ENCODE measurements at places on chromosomes 11 and 22.

- DNase-seq, result no peak
Observed at GRCh38 chr22:19904174-19904856, 37.3 kb upstream of the COMT start.

- DNase-seq, result peak; percentile 89
Observed at GRCh38 chr11:96263238-96263763, 79.7 kb downstream of the MAML2 start.

DNA sequence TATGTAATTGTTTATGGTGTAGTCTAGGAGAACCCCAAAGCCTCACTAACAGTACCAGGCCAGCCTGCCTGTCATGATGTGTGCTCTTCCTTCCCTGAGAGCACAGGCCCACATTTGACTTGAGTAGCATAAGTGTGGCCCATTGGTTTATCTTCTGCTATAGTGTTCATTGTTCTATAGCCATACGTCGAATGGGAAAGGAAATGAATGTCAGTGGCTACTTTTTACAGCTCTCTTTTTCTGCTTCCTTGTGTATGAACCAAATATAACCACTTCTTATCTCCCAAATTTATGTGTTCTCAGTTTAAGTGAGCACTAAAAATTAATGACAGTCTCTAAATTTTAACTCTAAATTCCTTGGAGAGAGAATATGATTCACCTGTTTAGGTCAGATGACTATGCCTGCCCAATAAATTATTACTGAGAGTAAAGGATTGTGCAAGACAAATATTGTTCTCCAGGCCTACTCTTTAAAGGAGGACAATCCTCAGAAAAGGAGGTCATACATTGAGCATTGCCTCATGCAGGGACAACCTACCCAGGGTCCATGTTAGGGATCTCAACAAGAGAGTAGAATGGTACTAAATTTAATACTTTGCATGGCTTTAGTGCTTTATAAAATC lies 222.9 kb upstream of the ARHGAP20 start:
- DNase-seq, result no peak

GRCh38 chr11:30565027-30565426 lies 21.1 kb downstream of the MPPED2 start:
- DNase-seq, result no peak

- no peak for DNase-seq
Observed at GRCh38 chr11:111796696-111797095, 30.5 kb upstream of the PPP2R1B start.

DNA sequence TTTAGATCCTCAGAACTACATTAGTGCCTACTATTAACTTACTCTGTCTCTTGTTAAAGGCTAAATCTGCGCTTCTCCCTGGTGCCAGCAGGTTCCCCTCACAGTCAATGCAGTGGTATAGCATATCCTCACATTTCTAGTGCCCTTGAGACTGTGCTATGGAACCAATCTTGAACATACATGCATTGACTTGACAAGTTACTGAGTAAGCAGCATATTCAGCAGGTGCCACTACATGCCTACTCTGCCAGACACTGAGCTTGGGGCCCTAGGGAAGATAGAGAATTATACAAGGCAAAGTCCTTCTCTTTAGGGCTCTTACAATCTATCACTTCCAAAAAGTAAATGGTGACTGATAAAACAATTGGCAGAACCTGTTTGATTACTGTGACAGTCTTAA lies 3.2 kb downstream of the FUT4 start:
- DNase-seq, result no peak

DNA sequence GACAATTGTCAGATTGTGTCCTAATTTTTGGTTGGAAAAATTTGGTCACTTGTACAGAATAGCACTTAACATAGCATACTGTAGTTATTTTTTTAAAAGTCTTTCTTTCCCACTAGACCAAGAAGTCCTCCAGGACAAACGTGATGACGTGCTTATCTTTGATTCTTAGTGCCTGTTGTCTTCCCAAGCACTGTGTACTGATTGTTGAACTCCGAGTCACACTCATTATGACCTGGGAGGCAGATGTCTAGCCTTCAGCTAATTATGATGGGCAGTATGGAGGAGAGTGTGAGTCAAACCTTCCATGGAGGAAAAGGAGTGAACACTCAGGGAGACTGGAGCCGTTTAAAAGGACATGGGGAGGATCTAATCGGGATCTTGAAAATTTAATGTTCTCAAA lies 119.8 kb downstream of the SPON1 start:
- DNase-seq, result no peak

DNA sequence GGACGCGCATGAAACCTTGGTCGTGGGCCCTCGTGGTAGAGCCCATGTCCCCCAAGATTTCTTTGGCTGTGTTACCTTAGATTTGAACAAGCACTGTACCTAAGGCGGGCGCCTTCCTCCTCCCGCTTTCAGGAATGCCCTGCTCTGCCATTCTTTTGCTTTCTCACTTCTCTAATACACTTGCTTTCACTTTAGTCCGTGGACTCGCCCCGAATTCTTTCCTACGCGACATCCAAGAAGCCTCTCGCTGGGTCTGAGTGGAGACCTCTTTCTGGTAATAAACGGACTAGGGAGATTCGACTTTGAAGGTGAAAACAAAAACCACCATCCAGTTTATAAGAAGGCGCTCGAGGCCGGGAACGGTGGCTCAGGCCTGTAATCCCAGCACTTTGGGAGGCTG lies 1.2 kb upstream of the NUP50 start:
- DNase-seq, result peak; percentile 63

DNA sequence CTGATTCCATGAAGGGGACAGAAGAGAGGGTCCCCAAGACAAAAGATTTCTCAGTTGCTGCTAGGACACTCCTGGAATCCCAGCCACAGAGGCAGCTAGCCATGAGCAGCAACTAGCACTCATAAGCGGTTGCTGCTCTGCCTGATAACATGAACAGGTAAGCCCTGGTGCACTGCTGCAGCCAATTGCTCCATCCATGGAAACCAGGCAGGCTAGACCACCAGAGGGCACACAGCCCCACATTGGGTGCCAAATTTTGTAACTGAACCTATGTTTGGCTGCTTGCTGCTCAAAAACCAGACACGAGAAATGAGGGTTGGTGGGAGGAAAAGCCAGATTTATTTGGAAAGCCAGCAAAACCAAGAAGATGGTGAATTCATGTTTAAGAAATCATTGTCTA lies 21.9 kb upstream of the QSER1 start:
- no peak for DNase-seq

DNA sequence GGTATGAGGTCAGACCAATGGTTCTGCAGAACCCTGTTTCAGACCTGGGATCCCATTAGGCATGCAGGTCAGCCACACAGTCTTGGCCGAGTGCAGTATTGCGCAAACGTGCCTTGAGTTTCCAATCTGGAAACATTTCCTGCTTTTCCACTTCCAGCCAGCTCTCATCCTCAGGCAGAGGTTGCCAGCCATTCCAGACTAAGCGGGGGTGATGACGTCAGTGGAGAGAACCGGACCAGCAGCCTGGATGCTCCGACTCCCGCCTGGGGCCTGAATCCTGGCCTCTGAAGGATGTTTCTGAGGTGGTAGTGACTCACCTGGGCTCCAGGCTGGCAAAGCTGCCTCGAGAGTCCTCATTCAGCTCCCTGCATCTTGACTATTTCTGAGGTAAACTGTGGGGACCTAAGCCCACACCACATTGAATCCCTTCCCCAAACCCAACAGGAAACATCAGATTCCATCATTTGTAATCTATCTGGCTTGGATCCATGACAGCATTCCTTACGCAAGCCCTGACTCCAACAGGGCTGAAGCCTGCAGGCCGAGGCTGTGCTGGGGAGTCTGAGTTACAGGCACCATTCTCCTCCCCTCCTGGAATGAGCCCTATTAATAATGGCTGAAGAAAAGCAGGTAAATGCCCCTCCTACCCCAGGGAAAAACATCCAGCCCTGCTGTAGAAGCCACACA lies 83.0 kb downstream of the ABTB2 start:
- peak; percentile 62 for DNase-seq

- DNase-seq, result no peak
Observed at GRCh38 chr11:26958702-26959049, 35.2 kb upstream of the FIBIN start.

GRCh38 chr11:133277886-133278285 lies 254.4 kb downstream of the OPCML start:
- DNase-seq, result no peak

- peak; percentile 94 for DNase-seq
Observed at GRCh38 chr11:12200991-12201985, 90.9 kb downstream of the MICAL2 start.

DNA sequence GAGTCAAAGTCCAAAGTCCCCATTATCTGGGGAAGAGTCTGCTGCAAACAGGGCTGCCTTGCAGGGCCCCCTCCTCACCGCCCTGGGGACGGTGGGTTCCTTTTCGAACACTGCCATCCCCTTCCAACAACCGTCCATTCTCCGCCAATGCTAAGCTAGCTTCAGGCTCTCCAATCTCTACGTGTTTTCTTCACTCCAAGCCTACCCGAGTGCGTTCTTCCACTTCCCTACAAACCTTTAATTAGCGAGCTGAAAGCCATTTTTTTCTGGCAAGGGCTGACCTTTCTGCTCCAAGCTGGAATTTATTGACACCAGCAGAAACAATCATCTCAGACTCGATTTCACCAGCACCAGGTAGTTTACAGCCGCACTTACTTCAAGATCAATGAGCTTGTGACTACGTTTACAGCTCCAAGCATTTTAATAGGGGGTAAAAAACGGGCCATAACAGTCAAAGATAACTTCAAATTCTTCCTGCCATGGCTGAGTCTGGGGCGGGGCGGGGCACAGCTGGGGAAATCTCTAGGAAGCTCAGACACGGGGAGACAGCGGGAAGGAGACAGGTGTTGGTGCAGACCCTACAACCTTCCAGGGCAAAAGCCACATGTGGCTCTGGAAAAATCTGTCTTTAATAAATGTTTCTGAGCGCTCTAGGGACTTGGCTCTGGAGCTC lies 82.2 kb downstream of the PHF21B start:
- DNase-seq, result no peak

- no peak for DNase-seq
Observed at GRCh38 chr11:76190376-76190775, 15.9 kb downstream of the WNT11 start.

- DNase-seq, result no peak
Observed at GRCh38 chr11:27159335-27159679, 118.7 kb downstream of the BBOX1 start.

DNA sequence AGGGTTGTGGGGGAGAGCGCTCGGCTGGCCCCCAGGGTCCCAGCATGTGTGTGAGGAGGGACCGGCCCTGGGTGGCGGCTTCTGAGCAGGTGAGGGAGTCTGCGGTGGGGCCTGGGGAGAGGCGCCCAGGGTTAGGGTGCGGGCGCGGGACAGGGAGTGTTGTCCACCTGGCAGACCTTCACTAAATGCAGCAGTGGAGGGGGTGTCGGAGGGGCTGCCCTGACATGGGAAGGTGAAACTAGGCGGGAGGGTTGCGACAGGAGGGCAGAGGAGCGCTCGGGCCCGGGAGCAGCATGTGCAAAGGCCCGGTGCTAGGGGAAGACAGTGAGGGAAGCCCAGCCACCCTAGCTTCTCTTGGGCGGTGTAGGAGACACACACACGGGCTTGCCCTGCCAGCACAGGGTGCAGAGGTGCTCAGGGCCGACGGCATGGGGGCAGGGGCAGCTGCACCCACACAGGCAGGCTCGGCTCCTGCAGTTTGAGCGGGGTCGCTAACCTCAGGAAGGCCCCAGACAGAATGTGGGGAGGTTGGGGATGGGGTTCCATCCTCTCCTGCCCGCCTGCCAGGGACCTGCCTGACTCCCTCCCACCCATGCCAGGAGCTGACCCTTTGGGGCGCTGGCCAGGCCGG lies 22.2 kb downstream of the OTUB1 start:
- no peak for DNase-seq

- DNase-seq, result no peak
Observed at GRCh38 chr22:47549741-47550340, 787.4 kb downstream of the TBC1D22A start.

GRCh38 chr11:103737747-103738146 lies 298.7 kb upstream of the DDI1 start:
- no peak for DNase-seq

GRCh38 chr11:69211540-69211919 lies 55.8 kb downstream of the SMIM38 start:
- no peak for DNase-seq

- DNase-seq, result peak; percentile 75
Observed at GRCh38 chr11:110430267-110431050, 711 bp downstream of the FDX1 start.

DNA sequence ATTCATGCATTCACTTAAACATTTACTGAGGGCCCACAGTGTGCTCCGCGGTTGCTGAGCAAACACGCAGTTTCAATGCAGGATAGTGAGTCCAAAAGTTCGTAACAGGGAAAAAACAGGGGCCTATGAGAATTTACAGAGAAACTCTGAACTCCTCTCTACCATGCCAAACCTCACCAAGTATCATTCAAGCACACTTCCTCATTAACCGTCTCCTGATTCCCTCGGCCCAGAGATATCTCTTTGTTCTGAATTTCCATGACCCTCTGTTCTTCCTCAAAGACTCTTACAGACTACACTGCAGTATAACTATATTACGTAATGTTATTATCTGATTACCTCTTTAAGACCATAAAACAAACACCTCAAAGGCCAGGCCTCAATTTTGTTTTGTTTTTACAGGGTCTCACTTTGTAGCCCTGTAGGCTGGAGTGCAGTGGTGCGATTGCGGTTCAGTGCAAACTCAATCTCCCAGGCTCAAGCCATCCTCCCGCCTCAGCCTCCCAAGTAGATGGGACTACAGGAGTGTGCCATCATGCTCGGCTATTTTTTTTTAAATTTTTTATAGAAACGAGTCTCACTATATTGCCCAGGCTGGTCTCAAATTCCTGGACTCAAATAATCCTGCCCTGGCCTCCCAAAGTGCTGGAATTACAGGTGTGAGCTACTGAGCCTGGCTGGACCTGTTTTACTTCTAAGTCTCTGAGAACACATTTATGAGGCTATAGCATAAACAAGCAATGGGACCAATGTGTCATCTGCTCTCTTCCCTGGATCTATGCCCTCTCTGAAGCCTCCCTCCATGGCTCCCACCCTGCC lies 3.6 kb downstream of the HPS4 start:
- DNase-seq, result no peak

- no peak for DNase-seq
Observed at GRCh38 chr22:35407362-35407761, 7.4 kb downstream of the MCM5 start.

- no peak for DNase-seq
Observed at GRCh38 chr11:47148270-47148669, 28.4 kb downstream of the ARFGAP2 start.

- peak; percentile 67 for DNase-seq
Observed at GRCh38 chr11:46380340-46381047, 975 bp upstream of the MDK start.

DNA sequence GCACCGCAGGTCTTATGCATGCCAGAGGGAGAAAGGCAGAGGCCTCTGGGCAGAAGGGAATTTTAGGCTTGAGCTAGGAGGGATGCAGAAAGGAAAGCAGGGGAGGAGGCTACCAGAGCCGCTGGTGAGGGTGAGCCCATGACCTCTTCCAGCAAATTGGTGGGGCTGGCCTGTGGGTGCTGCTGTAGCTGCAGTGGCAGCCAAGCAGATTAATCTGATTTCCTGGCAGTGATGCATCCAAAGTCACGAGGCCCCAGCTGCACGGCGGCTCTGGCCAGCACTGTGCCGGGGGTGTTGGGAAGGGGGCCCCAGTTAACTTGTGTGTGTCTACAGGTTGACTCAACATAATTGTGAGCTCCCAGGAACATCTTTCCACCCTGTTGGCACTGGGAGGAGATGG lies 41.4 kb upstream of the B3GAT1 start:
- no peak for DNase-seq

- DNase-seq, result no peak
Observed at GRCh38 chr11:126655807-126656128, 300.3 kb downstream of the ST3GAL4 start.
